HFFc6 (cell line): ENCODE measurements at places on chromosomes 3 and 15. TPM values are rescaled to one million over a fixed set of nuclear protein-coding genes. Genes with fewer than 3 reads are reported as not detected.

The GABRG3 gene
- not detected in 3 replicates for total RNA-seq

The ADGRG7 gene
- not detected in 3 replicates for total RNA-seq

The MRAS gene
- total RNA-seq, result 73.0 to 91.8 TPM (median 75.4 TPM) in 3 replicates

The SERPINI2 gene
- not detected in 3 replicates for total RNA-seq

The ECT2 gene
- total RNA-seq, result 27.7 to 57.1 TPM (median 46.1 TPM) in 3 replicates

The FRMD5 gene
- 0.92 to 1.2 TPM (median 0.92 TPM) in 3 replicates for total RNA-seq

The CD96 gene
- total RNA-seq, result not detected in 3 replicates

The SSUH2 gene
- total RNA-seq, result 0.43 TPM in 1 of 2 replicates, not detected in the other

The DNASE1L3 gene
- total RNA-seq, result not detected in 2 replicates

The ASB14 gene
- total RNA-seq, result not detected in 2 replicates
